ENCODE measurements at places on chromosomes 5 and 9.
A peak's percentile ranks its signal among the peaks of the same experiment; 100 is the strongest.

- peak; percentile 70 for DNase-seq
Measured at GRCh38 chr9:37836386-37836785, 35.8 kb downstream of the DCAF10 start.

DNA sequence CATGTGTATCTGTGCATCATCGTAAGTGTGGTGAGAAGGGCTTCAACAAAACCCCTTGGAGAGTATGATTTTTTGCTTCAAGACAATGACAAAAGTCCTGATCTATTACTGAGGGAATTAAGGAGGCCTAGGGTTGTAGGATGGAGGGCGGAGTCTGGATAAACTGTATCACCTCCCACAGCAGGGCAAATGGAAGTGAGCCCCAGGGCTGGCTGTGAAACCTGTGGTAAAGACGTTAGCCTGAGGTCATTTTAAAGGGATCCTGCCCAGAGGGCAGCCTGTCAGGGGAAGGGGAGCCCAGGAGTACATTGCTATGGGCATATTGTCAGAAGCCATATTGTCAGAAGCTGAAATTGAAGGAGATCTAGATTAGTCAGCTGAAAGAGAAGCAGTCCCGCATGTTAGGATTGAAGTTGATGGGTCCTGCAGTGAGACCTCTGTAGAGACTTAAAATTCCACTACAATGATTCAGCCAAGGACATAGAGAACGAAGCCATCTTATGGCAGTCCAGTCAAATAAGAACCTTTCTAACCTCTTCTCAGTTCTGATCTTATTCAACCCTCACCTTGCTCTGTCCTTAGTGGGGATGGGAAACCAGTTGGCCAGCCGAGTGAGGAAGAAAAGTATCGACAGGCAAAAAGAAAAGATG lies 26.9 kb downstream of the ADGRV1 start:
- no peak for DNase-seq

DNA sequence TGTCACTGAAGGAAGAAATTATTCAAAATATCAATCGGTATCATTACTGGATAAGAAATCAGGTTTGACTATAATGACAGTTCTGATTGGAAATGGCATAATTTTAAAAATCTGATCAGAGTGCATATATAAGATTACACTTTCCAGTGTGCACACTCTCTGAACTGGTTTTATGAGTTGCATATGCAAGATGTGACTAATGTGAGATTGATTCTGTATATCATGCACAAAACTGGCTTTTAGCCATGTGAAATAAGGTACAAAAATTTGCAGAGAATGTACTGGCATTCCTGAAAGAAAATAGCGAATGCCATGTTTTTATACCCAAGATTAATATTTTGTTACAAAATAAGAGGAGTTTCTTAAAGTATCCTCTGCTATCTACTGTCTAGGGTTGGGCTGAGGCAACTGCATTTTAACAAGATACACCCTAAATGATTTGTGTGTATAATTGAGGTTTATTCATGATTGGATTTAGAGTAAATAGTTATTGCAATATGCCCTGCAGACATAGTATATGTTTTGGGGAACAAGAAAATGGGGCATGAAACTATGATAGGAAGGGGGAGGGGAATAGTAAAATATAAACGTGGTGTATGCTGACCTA lies 70.7 kb downstream of the LNPEP start:
- no peak for DNase-seq

- no peak for DNase-seq
Measured at GRCh38 chr9:37217161-37217560, 96.8 kb downstream of the ZCCHC7 start.

- DNase-seq = no peak
Measured at GRCh38 chr9:2214707-2215106, 199.6 kb downstream of the SMARCA2 start.

- DNase-seq = no peak
Measured at GRCh38 chr5:146540414-146540813, 24.4 kb upstream of the GPR151 start.

DNA sequence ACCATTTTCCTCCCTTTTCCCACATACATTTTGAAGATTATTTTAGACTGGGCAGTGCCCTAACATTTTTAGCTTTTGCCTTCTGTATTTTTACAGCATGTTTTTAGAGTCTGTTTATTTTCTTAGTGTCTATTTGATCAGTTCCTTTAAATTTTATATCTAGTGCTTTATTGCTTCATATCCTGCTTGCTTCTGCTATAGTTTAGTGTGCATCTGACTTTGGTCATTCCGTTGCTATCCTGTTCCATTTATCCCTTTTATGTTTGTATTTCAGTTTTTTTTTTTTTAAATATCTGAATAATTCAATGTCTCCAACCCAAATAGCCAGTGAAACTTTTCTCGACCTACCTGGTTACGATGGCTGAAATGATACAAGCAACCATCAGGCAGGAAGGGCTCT lies 203.8 kb downstream of the ARHGAP26 start:
- DNase-seq = no peak

DNA sequence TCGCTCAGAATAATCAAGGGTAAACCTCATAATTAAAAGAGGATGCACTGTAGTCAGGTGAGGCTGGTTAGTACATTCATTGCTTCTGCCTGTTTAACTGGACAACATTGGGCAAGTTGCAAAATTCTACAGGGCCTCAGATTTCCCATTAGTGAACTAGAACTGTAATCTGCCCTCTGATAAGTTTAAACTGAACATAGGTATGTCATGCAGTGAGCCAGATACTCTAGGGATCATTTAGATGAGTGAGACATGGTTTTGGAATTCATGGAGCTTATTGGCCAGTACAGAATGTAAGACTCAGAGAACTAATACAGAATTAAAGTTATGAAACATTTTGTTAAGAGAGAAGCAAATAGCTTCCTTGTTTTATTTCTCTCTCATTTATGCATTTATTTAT lies 35.9 kb downstream of the RNF44 start:
- DNase-seq = no peak

DNA sequence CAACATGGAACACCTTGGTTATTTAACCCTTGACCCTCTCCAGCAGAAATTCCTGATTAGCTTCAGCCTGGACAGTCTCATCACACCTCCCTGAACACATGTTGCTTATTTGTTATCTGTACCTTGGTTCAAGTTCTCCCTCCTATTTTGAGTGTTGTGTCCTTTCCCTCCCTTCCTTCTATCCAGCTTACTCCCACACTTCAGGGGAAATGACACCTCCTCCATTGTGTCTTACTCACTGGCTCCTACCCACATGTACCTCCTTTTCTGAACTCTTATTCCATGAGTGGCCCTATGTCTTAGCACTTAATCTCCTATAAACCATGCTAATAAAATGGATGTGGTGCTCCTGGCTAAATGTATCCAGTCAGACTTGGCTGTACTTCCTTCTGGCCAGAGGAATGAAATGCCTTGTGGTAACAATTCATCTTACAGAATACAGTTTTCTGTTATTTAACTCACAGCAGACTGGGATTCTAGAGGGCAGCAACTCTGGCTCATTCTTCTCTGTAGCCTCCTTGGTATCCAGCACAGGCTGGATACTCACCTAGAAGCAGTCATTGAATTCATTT lies 11.2 kb downstream of the LIX1 start:
- no peak for DNase-seq

DNA sequence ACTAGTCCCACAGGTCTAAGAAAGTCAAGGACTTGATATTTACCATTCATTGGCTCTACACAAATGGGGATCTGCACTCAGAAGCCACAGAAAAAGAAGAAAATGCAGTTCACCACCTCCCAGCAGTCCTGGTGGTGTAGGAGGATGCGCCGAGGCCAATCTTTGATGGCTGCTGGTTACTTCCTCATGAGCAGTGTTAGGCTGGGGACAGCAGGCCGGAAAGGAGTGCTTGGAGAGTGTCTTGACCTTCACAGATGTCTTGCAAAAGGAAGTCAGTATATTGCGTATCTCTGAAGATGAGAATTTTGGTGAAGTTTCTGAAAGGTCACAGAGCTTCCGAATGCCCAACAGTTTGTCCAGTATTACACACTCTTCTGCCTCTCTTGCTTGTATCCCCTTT lies 597.0 kb downstream of the EBF1 start:
- no peak for DNase-seq

- DNase-seq = no peak
Measured at GRCh38 chr5:59036274-59036961, 453.5 kb downstream of the RAB3C start.

Measured in GM20000 (cell line).